ENCODE measurements at places on chromosomes 3 and 15.

DNA sequence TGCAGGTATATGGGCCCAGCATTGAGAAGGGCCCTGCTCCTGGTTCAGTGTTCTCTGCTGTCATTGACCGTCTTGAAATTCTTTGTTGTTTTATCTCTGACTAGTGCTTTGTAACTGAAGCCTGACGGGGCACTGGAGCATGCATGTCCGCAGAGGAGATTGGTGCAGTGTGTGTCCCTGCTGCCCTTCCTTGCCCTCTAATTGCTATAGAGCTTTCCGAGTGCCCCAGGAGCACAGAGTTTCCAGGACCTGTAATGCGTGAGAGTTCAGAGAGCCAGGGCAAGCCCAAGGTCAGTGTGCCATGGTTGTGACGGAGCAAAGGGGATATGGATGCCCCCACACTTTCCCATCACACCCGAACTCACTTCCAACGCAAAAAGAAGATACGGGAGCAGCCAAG lies 174.3 kb upstream of the UBE3A start:
- DNase-seq = no peak

DNA sequence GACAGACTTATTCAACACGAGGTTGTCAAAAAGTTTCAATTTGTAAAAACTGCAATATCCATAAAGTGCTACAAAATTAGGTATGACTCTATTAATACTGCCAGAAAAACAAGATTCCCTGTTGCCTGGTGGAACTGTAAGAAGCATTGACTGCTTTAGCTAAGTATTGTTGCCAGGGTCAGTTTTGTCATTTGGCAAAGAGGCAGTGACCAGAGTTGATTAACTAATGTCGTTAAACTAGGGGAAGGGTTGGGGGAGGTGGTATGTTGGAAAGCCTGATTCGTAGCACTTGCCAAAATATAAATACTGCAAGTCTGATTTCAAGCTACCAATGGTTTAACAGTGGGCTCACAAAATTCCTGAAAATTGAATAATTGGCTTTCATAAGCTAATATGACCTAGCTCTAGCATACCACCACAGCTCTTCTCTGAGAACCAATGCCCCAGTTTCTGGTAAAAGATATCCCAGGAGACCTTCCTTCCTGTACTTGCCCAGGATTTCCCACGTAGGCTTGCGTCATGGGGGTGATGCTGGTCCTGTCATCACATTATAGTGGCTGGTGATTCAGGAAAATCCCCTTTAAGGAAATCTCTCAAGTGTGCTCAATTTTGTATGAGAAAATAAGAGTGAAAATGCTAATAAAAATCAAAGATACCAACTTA lies 266.4 kb upstream of the TBC1D5 start:
- DNase-seq = no peak

DNA sequence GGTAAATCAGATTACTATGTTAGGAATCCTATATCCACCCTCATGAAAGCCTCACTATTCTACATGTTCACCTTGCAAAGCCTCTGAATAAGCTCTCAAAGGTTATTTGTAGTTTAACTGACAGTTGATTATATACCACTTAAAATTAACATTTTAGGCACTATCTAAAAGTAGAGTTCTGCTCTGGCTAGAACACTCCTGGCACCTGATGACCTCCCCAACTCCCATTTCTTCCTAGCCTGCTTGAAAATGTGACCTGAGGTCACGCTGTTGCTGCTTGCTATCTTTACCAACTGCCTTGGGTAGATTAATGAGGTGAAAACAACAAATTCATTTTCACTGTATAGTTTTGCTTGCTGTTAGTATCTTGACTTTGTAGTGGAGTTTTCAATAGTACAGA lies 220.7 kb downstream of the GBE1 start:
- DNase-seq = no peak

DNA sequence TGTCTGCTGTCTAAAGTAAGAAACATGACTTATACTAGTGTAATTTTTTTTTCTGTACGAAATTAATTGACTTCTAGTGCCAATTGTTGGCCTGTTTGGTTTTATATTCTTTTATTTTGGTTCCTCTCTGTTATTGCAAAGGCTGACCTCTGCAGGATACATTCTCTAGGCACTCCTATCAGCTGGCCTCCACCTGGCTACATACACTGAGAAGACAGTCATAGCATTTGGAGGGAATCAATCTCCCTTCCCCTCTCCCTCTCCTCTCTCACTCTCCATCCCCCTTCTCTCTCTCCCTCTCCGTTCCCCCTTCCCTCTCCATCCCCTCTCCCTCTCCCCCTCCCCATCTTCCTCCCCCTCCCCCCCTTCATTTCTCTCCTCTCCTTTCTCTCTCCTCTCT lies 116.7 kb downstream of the MCTP2 start:
- no peak for DNase-seq

GRCh38 chr15:69758810-69759790 lies 306.5 kb downstream of the RPLP1 start:
- peak; percentile 74 for DNase-seq

- DNase-seq = no peak
Observed at GRCh38 chr3:126151562-126152302, 28.7 kb downstream of the ALDH1L1 start.

GRCh38 chr3:169147238-169148008 lies 516.1 kb downstream of the MECOM start:
- DNase-seq = peak; percentile 4

DNA sequence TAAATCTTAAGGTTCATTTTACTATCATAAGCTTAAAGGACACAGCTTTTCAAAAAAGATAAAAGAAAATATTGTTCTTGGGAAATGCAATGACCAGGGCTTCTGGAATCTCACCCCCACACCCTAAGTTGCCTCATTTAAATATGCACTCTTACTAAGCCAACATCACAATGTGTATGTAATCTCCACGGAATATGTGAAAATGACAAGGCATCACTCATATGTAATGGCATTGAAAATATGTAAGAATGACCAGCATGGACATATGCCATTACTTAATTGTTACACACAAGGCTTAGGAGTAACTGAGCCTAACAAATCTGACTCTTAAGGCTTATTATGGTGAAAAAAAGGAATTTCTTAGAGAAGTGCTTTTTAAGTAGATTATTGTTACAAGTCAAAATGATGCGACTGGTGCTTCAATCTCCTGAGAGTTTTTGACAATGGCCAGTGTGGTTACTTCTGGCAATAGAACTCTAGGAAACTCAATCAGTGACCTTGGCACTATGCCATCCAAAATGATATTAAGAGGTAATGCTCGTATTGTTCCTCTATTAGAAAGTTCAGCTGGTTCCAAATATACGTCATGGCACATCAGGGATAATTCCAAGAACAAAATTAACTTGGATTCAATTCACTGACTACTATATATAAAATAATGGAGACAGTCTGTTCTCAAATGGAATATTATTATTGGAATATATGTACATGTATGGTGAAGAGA lies 290.0 kb upstream of the PLSCR5 start:
- no peak for DNase-seq

GRCh38 chr15:36133742-36134141 lies 445.7 kb upstream of the CDIN1 start:
- no peak for DNase-seq

- DNase-seq = no peak
Observed at GRCh38 chr15:70151462-70151861, 53.7 kb upstream of the TLE3 start.

DNA sequence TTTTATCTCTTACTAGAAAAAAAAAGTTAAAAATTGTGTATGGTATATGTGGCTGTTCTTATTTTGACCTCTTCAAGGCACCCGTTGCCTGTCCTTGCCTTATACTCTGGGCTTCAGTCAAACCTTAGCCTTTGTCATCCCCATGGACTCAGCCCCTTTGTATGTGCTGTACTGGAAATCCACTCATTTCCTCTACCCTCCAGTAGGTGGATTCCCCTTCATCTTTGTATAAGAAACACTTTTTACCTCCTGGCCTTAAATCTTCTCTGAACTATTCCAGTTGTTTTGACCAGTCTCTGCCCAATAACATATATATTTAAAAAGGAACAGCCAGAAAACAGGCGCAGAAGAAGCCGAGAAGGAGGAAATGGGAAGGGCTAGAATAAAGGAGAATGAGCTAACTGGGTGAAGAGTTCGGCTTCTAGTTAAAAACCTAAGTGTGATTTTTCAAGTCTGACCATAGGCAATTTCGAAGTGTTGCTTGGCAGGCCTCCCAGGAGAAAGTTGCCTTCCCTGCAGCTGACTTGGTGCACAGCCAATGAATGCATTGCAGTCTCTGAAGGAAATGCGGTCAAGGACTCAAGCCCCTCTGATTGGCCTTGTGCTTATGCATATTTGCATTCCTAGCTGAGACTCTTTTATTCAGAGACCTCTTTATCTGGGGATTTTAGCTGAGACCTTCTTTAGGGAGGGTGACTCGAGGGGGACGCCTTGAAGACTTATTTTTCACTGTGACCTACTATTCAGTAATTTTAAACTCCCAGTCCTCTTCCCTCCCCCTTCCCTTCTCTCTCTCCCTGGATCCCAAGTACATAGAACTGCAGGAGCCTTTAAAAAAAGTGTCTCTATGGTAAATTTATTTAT lies 277.4 kb downstream of the ROBO1 start:
- DNase-seq = no peak

- no peak for DNase-seq
Observed at GRCh38 chr3:54237788-54238502, 115.6 kb downstream of the CACNA2D3 start.

- no peak for DNase-seq
Observed at GRCh38 chr3:16875876-16876550, 8.7 kb upstream of the PLCL2 start.

DNA sequence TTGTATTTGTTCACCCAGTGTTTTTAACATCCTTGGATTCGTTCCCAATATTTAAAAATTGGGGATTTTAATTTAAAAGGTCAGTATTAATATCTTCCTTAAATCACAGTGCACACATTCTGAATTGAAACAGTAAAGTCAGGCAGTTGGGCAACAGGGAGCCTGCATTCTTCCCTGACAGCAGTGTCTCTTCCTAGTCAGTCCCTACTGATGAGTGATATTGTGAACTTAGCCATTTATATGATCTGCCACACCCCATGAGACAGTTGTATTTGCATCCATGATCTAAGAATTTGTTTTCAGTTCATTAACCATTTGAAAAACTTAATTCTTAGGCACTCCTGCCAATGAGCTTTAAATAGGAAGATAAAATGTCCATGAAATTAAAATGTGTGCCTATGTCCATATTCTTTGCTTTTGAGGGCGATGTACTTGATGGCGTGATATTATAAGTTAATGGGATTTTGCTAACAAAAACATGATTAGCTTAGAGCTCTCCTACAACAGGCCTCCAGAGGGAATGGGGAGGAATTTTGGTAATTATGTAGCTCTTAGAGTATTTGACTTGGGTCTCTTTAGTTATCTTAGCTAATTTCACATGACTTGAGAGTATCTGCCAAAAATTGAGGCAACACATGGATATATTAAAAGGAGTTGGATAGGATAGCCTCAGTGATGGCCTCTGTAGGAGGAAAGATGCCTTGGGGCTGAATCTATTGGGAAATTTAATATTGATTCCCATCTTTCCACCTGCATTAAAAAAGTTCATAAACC lies 219.3 kb downstream of the PTPRG start:
- no peak for DNase-seq

GRCh38 chr3:134496471-134497071 lies 10.7 kb downstream of the CEP63 start:
- no peak for DNase-seq

DNA sequence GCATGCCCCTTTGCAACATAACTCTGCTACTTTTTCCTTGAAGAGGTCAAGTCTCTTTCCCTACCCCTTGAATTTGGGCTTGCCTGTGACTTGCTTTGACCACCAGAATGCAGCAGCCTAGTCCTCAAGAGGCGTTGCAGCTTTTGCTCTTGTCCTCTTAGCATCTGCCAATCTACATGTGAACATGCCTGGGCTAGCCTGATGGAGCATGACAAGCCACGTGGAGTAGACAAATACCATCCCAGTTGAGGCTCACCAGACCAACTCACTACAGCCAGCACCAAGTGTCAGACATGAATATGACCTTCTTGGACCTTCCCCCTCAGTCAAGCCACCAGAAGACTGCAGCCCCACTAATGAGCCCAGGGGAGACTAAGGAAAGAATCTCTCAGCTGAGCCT lies 32.9 kb downstream of the AMOTL2 start:
- DNase-seq = no peak

- DNase-seq = no peak
Observed at GRCh38 chr3:16907243-16907642, 22.5 kb downstream of the PLCL2 start.

DNA sequence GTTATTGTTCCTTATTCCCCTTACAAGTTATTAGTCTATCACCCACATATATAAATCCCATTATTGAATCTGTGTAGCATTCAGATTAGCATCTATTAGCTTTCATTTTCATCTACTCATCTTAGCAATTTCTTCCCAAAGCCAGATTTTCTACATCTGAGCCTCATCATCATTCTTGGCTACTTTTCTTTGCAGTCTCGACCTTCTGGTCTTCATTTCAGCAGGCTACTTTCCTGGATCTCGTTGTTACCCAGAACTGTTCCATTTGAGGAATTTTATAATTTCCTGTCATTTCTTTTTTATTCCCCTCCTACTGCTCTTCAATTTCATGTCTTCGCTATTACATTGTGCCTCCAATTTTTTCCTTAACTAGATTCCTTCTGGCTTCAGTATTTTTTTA lies 51.8 kb downstream of the SPRED1 start:
- no peak for DNase-seq

DNA sequence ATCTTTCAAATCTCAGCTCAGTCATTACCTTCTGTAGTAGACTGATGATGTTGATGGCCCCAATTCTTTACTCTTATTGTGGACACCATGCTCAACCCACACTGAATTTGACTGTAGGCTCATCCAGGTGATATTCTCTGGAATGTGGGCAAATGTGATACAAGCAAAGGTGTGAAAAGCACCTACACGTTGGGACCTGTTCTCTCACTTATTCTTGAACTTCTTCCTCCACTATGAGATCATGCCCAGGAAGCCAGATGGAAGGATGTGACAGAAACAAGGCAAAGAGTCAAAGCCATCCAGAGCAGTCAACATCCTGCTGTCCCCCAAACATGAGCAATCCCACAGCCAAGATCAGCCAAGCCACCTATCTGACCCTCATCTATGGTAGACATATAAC lies 471.2 kb upstream of the UBE2E2 start:
- DNase-seq = no peak

DNA sequence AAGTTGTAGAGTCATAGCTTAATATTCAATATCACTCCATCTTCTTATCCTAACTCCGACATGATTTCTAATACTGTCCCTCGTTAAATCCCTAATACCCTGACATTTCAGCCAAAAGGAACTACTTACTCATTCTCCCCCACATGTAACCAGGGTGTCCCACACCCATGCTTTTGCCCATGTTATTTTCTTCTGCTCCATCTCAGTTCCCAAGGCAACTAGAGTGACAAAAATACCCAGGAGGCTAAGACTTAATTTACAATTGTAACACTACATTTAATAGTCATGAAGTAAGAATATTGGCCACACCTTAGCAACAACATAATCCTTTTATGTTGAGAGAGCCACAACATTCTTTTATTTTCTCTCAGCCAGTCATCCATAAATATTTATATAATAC lies 248.5 kb upstream of the TGFBR2 start:
- DNase-seq = no peak
